A673 (cell line): ENCODE measurements at places on chromosomes 4 and X. TPM values are rescaled to one million over a fixed set of nuclear protein-coding genes. Genes with fewer than 3 reads are reported as not detected.
A peak's percentile ranks its signal among the peaks of the same experiment; 100 is the strongest.

DNA sequence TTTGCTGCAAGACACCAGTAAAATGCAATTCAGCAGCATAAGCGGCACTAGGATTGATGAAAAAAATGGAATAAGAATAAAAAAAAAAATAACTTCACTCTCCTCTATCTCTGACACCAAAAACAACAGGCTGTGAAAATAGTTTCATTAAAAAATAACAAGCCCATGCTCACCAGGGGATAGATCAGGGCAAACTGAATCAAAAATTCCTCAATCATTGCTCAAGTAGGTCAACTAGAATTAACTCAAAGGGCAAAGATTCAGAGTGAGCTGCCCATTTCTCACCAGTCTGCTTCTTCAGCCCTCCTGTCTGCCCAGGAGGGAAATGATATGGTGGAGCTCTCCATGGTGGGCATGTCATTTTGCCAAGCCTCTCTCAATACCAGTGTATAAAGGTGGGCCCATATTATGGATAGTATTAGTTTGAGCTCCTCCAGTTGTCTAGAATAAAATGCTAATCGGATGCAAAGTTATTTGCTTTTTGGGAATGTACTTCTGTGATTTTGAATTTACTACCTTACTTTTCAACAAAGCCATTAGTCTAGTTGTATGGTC is 153.9 kb downstream of the UNC5C start:
- H3K36me3 ChIP-seq = no peaks in the 10 kb centered on the region
- H3K27me3 ChIP-seq = no peaks in the 10 kb centered on the region

CHRNA9 gene
- total RNA-seq = 0.35 and 1.5 TPM in 2 replicates

NPY2R gene
- total RNA-seq = not detected in 2 replicates

DNA sequence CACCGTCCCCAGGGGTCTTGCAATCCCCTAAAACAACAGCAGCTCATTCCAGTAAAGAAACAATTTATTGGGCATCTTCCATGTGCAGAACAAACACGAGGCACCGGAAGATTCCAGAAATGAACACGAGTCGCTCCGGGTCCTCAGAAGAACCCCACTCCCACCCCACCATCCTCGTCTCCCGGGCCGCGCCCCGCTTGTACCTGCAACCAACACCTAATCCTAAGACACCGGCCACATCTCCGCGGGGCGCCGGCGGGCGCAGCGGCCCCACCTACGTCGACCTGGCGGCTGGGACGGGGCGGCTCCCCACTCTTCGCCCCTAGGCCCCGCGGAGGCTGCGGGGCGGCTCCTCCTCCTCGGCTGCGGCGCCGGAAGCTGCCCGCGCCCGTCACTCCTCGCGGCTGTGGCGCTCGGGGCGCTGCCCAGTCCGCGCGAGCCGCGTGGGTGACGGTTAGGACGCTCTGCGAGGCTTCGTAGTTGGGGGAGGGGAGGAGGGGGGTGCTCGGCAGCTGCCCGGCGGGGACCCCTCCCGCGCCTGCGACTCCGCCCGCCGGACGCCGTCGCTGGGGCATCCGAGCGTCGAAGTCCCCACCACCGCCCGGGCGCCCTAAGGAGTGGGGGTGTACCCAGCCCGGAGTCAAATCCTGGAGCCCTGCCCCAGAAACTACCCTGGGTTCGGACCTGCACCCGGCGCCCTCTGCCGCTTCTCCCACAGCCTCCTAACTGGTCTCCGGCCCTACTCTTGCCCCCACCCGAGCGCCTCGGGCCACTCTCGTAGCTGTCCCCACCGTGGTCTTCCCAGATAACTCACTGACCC is at the start of gene CCDC158:
TSS of gene CCDC158 (minus strand) at position 380 of the 820 bp plus-strand sequence. CDS start 17,934 bp downstream, outside the sequence.
- no peak within 1 kb of the TSS for H3K4me3 ChIP-seq
- H3K27me3 ChIP-seq = no peaks in the 10 kb centered on the region

PNCK gene
- total RNA-seq = 0.52 and 0.60 TPM in 2 replicates

DNA sequence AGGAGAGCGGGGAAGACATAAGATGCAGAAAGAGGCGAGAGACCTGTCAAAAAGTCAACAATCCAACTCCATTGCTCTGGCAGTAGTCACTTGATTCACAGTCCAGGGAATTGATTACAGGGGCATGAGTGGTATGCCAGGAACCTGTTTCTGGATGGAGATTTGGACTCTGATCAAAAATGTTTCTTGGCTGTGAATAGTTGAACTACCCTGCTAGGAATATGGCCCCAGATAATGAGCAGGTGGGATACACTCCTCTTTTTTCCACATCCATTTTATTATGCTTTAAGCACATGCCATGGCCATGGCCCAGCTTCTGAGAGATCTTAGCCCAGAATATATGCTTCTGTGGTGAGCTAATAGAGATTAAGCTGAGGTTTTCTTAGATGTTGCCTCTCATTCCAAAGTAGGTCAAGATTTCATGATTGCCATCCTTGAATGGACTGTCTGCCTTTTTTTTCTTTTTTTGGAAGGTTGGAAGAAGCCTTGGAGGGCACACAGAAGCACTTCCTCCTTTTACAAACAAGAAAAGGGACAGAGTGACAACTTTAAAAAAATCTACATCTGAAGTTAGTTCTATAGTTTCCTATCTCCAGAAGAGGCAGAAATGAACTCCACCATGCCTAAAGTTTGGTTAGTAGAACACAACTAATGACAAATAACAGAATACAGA is 121.9 kb downstream of the KIT start:
- H3K4me3 ChIP-seq = no peak overlapping the region
- no peaks in the 10 kb centered on the region for H3K27me3 ChIP-seq
- DNase-seq = no peak
- no peaks in the 10 kb centered on the region for H3K36me3 ChIP-seq
- H3K27ac ChIP-seq = no peak overlapping the region

- DNase-seq = no peak
- H3K36me3 ChIP-seq = peaks cover 25% of the 10 kb centered on the region
- H3K4me1 ChIP-seq = peaks cover 21% of the 10 kb centered on the region
- H3K27ac ChIP-seq = peak overlapping the region; percentile 96
Observed at GRCh38 chr4:139297001-139297410, 4.3 kb upstream of the NAA15 start.

COL4A5 gene
- total RNA-seq = 0.60 and 0.96 TPM in 2 replicates

GRCh38 chr4:110702326-110702725 is 79.4 kb upstream of the PITX2 start:
- H3K4me1 ChIP-seq = no peaks in the 10 kb centered on the region
- H3K27me3 ChIP-seq = no peaks in the 10 kb centered on the region
- no peaks in the 10 kb centered on the region for H3K36me3 ChIP-seq
- no peak for DNase-seq
- H3K4me3 ChIP-seq = no peak overlapping the region
- no peak overlapping the region for H3K27ac ChIP-seq

STK32B gene
- total RNA-seq = 14.2 and 15.1 TPM in 2 replicates

DNA sequence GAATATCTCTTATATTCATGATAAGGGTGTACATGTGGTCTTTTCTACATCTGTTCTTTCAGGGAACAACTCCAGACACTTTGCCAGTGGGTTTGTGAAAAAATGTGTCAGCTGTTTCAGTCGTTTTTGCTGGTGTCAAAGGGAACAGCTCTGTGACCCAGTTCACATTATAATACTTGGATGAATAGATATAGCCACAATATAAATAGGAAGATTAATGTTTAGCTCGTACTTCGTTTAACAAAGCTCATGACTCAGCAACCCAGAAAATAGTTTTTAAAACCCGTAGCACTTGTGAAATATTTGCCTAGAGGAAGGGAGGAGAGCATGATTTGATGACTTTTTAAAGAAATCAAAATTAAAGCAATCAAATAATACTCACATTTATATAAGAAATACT is 7.9 kb downstream of the LIAS start:
- peaks cover 8% of the 10 kb centered on the region for H3K4me1 ChIP-seq
- H3K36me3 ChIP-seq = peaks cover 3% of the 10 kb centered on the region
- H3K27ac ChIP-seq = no peak overlapping the region
- H3K4me3 ChIP-seq = no peak overlapping the region
- H3K27me3 ChIP-seq = no peaks in the 10 kb centered on the region
- DNase-seq = no peak

GRCh38 chrX:119690921-119691716 is 1.8 kb downstream of the SEPTIN6 start:
- no peaks in the 10 kb centered on the region for H3K27me3 ChIP-seq
- peak; percentile 33 for DNase-seq
- peaks cover 7% of the 10 kb centered on the region for H3K4me1 ChIP-seq
- peak overlapping the region; percentile 78 for H3K4me3 ChIP-seq

- H3K4me3 ChIP-seq = no peak overlapping the region
- no peak overlapping the region for H3K27ac ChIP-seq
- no peaks in the 10 kb centered on the region for H3K27me3 ChIP-seq
- DNase-seq = no peak
- no peaks in the 10 kb centered on the region for H3K4me1 ChIP-seq
Observed at GRCh38 chr4:40848940-40849339, 99.2 kb downstream of the NSUN7 start.

DNA sequence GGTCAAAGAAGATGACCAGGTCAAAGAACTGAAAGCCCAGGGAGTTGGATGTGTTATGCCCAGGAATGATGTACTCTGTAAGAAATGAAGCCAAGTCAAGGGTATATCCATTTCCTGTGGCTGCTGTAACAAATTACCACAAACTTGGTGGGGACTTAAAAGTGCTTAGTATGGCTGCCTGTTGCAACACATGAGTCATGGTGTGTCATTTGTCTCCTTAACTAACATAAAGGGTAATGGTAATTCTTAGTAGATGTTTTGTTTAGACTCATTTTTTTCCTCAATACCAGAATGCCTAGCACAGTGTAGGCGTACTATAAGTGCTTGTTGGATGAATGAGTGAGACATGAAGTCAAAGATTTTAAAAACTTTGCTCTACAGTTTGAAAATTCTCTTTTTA is 45.7 kb downstream of the SYTL5 start:
- peak; percentile 67 for DNase-seq
- H3K36me3 ChIP-seq = no peaks in the 10 kb centered on the region
- no peaks in the 10 kb centered on the region for H3K27me3 ChIP-seq
- no peaks in the 10 kb centered on the region for H3K4me1 ChIP-seq
- no peak overlapping the region for H3K4me3 ChIP-seq
- no peak overlapping the region for H3K27ac ChIP-seq

DNA sequence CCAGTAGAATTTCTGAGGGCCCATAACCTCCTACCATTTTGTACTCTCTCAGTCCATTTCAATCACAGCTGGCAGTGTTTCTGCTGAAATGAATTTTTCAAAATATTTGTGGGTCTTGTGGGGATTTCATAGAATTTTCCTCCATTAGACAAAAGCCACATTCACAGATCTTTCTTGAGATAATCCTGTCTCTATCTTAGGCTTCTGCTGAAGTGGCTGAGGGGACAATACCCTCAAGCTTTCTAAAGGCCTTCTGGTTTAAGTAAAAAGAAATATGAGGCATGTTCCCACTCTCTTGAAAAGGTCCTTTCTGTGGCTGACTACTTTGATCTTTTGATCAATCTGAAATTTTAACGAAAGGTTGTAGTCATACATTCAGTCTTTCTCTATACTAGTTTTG is 1930.0 kb upstream of the AGA start:
- H3K27me3 ChIP-seq = no peaks in the 10 kb centered on the region
- H3K27ac ChIP-seq = no peak overlapping the region
- H3K4me3 ChIP-seq = no peak overlapping the region
- H3K4me1 ChIP-seq = no peaks in the 10 kb centered on the region

GRCh38 chr4:13984991-13985800 is 357.7 kb upstream of the BOD1L1 start:
- no peaks in the 10 kb centered on the region for H3K27me3 ChIP-seq
- H3K4me3 ChIP-seq = no peak overlapping the region
- DNase-seq = no peak

GABRE gene
- not detected in 2 replicates for total RNA-seq

- H3K36me3 ChIP-seq = no peaks in the 10 kb centered on the region
- no peaks in the 10 kb centered on the region for H3K4me1 ChIP-seq
- DNase-seq = no peak
- H3K4me3 ChIP-seq = no peak overlapping the region
- H3K27ac ChIP-seq = no peak overlapping the region
- H3K27me3 ChIP-seq = peaks cover 22% of the 10 kb centered on the region
Observed at GRCh38 chrX:12206413-12206812, 68.1 kb downstream of the FRMPD4 start.
